Cortex of kidney (tissue), 1 donor: ENCODE measurements at places on chromosomes 11 and 22.

GRCh38 chr11:645536-645935, 8.5 kb downstream of the DRD4 start:
- DNase-seq = no peak

GRCh38 chr11:97140885-97141494, 751.2 kb downstream of the JRKL start:
- DNase-seq = no peak

DNA sequence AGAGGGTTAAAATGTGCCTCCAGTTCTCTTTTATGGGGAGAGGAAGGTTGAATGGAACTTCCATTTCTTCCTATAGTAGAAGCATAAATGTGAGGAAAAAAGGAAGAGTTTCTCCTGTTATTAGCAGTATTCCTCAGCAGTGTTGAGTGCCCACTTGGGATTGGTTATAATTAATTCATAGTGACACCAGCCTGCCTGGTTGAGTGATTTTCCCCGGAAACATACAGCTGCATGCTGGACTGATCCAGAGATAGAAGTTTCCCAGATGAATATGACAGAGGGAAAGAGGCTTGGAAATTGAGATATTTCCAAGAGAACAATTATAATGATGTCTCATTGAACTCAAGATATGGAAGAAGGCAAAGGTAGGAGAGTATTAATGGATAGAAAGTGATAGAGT, 28.3 kb downstream of the RAB39A start:
- DNase-seq = no peak

GRCh38 chr11:91023731-91024130, 800.9 kb upstream of the CHORDC1 start:
- DNase-seq = no peak

GRCh38 chr11:45096636-45097035, 49.8 kb upstream of the PRDM11 start:
- DNase-seq = no peak

DNA sequence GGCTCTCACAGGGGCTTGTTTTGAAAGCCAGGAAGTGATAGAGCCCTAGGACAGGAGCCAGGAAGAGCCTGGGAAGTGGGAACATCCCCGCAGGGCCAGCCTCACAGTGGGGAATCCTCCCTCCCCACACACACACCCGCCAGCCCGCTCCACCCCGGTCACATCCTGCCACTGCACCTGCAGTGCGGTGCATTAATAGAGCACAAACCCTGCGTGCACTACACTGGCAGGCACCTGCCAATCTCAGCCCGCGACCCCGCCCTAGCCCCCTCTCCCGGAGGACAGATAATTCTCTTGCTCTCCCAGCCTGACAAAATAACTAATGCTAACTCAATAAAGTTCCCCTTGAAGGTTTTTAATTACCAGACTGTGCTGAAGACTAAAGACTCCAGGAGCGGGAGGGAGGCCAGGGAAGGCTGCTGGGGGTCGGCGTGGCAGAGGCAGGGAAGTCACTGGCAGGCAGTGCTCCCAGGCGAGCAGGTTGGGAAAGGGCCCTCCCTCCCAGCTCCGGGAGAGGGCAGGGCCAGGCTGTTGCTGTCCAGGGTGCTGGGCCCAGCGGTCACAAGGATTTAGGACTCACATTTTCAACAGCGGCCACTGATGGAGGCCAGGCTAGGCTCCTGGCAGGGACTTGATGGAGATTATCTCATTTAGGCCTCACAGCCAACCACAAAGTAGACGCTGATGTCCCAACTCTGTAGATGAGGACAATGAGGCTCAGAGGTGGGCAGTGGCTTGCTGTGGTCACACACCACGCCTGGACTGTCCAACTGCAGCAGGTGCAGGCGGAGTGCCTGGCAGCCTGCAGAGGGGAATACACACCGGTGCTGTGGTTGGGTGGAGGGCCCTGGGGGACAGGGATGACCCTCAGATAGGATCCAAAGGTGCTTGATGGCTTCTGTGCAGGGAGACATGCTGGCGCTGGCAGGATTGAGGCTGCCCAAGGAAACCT, 23.9 kb upstream of the TCF20 start:
- no peak for DNase-seq

- no peak for DNase-seq
Measured at GRCh38 chr11:33375688-33376311, 118.6 kb downstream of the HIPK3 start.

DNA sequence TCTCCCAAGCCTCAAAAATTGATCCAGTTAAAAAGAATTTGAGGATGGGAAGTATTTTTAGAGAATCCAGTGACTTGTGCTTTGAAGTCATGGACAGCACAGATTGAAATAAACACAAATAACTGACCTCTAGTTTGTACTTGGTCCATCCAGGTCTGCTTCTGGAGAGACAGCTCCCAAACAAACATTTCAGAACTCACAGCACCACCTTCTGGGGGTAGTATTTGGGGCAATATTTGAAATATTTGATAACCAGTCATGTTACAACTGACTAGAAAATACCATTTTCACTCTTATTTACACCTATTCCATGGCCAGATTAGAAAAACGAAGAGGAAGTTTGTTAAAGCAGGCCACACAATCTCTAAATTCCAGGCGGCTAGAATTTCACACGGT, 56.2 kb downstream of the CTSC start:
- DNase-seq = no peak

DNA sequence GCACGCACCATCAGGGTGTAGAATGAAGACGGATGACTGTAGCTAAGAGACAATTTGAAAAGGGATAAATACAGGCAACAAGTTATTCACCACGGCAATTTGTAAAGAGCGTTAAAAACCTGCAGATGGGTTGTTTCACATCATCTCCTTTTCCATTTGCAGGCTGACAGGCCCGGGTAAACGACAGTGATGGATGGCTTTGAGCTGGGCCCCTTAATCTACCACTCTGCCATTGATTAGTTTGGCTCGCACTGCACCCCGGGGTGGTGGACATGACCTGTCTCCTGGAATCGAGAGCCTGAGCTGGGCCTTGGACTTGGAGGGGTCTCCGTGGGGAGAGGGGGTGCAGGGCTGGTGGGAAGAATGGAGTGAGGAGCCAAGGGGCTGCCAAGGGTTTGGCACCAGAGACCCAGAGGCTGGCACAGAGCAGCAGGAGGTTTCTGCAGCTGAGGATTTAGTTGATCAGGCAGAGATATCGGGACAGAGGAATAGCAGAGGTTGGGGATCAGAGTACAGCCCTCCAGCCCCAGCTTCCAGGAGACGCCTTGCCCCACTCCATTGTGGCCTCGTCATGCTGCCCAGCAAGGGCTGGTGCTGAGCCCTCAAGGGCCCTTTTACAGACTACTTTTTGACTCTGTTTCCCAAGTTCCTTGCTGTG, 110.6 kb upstream of the NECTIN1 start:
- no peak for DNase-seq

GRCh38 chr11:101860696-101861427, 53.9 kb upstream of the CEP126 start:
- no peak for DNase-seq

DNA sequence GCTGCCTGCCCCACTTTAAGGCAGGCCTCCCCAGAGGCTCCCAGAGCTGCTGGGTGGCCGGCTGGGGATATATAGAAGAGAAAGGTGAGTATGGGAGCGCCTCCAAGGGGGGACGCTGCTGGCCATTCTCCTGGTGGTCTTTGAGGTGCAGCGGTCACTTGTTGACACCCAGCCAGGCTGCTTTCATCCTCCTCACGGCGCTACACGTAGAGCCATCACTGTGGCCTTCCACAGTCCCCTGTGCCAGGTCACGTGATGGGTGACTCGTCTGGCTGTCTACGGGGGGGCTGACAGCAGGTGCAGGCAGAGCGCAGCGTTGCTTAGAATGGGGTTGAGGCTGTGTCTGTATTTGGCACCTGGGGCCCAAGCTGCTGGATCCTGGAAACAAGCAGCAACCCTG, 1.9 kb downstream of the ACR start:
- no peak for DNase-seq

DNA sequence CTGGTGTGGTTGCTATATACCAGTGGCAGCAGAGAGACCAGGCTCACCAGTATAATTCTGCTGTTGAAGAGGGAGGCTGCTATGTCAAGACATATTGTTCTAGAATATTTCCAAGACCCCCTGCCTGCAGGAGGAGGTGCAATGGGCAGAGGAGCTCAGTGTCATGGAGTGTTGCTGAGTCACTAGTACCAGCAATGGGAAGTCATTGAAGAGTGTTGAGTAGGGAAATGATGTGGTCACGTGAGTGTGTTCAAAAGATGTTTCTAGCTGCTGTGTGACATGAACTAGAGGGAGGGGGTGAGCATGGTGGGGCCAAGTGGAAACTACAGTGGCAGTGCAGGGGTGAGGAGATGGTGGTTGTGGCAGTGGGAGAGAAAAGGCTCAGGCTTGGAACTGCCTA, 76.3 kb upstream of the BIRC3 start:
- no peak for DNase-seq

- DNase-seq = no peak
Measured at GRCh38 chr11:91585035-91585801, 639.4 kb upstream of the FAT3 start.

GRCh38 chr22:49693416-49693815, 134.3 kb downstream of the BRD1 start:
- no peak for DNase-seq

DNA sequence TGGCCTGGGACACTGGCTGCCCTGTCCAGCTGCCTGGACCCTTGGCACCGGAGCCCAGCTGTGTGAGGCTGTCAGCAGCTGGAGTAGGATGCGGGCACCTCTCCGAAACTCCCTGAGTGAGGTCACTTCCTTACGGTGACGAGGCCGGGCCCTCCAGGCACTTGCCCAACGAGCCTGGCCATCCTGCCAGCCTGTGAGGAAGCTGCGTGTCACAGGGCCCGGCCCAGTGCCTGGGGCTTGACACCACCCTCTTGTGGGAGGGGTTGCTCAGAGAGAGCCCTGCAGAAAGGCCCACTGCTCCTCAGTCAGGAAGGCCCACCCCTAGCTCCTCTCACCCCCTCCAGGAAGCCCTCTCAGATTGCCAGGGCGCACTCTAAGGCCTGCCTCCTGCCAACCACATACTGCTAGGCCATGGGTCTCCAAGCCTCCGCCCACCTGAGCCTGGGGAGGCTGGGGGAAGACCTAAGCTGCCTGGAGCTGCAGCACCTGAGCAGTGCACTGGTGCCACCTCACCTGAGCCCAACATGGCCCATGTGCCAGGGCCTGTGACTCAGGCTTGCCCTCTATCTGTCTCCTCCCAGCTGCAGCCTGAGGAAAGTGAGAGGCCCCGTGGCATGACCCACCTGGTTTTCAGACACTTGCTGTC, 4.3 kb upstream of the PHLDA2 start:
- no peak for DNase-seq

- no peak for DNase-seq
Measured at GRCh38 chr11:74570266-74571061, 21.9 kb upstream of the POLD3 start.
